HuH-7.5 (cell line): ENCODE measurements at places on chromosomes 3 and 15.

DNA sequence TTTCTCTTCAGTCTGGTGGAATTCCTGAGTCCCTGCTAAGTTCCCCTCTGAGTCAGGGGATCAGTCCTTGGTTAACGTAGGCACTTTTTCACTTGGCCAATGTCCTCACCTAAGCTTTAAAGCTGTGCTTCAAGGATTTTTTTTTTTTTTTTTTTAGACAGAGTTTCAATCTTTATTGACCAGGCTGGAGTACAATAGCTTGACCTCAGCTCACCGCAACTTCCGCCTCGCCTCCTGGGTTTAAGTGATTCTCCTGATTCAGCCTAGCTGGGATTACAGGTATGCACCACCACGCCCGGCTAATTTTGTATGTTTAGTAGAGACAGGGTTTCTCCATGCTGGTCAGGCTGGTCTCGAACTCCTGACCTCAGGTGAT lies 220.3 kb downstream of the STT3B start:
- no peak for DNase-seq

GRCh38 chr3:42371776-42372175 lies 38.6 kb downstream of the LYZL4 start:
- DNase-seq = no peak

GRCh38 chr15:61869656-61870055 lies 190.6 kb downstream of the VPS13C start:
- no peak for DNase-seq

- no peak for DNase-seq
Observed at GRCh38 chr3:17039594-17039993, 154.8 kb downstream of the PLCL2 start.

GRCh38 chr3:52533623-52534280 lies at the start of gene NT5DC2:
TSS of gene NT5DC2 (minus strand) at chr3:52533857. CDS start at chr3:52533737, 120 bp downstream.
- peak; percentile 79 for DNase-seq

GRCh38 chr3:47024932-47025331 lies 45.5 kb downstream of the NBEAL2 start:
- DNase-seq = no peak

DNA sequence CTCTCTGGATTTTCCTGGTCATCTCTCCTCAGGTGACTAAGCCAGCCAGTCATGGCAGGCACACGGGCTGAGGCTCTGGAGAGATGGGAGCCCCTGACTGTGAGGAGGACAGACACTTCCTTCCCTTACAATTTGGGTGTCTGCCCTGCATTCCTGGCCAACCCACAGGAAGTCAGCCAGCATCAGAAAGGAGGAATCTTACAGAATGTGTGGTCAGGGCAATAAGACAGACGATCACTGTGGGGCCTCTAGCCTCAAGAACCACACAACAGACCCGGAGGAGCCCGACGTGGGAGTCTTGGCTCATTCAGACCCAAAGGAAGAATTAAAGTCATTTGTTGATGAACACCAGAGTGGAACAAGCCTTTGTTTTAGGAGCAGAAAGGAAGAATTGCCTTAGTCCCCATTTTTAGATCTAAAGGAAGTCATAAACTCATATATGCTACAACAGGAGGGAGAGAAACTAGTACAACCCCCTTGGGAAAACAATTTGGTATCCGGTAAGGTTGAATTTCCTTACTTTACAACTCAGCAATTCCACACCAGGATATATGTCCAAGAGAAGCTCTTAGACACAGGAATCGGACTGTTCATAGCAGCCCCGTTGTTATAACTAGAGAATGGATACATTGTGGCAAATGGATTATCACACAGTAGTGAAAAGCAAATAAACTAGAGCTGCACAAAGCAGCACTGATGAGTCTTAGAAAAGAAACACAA lies 62.2 kb downstream of the ABTB1 start:
- DNase-seq = no peak

GRCh38 chr15:45759936-45760335 lies 125.1 kb downstream of the SQOR start:
- no peak for DNase-seq

GRCh38 chr15:71654720-71655174 lies 155.6 kb upstream of the NR2E3 start:
- DNase-seq = no peak

- DNase-seq = no peak
Observed at GRCh38 chr15:95864467-95864886, 466.0 kb upstream of the NR2F2 start.

- peak; percentile 94 for DNase-seq
Observed at GRCh38 chr3:15601399-15602145, at the start of the genes BTD and HACL1. TSS of gene BTD (plus strand) at chr3:15601745. CDS start at chr3:15635440, 33,695 bp downstream. TSS of gene HACL1 (minus strand) at chr3:15601569. CDS start at chr3:15601463, 106 bp downstream.
